ENCODE measurements at places on chromosomes 4 and X.

DNA sequence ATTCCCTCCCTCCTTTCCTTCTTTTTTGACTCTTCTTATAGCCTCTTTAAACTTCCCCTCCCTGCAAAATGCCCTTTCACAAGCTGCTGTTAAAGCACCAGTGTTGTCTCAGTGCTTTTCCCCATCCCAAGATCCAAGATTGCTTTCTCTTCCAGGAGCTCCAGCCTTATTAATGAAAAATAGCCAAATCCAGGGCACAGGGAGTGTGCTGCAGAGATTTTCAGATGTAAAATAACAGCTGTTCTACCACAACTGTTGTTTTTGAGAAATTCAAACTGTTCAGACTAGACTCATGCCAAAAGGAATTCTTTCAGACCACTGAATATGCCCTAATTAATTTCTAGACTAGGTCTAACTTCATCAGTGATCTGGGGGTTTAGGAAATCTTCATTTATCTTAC lies 47.0 kb upstream of the GPC3 start:
- DNase-seq, result no peak

DNA sequence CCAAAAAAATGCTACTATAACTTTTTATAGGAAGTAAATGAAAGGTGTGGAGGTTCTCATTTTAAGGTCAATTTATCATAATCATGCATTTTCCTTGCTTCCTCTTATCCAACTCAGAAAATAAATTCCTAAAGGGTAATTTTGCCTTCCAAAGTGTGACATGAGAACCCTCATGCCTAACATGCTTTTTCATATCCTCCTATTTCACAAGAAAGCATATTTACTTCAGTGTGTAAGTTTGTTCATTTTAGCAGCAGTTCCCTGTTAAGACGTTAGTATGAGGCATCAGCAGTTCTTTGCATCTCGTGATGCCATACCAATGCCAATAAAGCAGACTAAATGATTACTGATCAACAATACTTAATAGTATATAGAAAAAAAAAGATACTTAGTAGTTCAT lies 18.4 kb downstream of the WDFY3 start:
- no peak for DNase-seq

DNA sequence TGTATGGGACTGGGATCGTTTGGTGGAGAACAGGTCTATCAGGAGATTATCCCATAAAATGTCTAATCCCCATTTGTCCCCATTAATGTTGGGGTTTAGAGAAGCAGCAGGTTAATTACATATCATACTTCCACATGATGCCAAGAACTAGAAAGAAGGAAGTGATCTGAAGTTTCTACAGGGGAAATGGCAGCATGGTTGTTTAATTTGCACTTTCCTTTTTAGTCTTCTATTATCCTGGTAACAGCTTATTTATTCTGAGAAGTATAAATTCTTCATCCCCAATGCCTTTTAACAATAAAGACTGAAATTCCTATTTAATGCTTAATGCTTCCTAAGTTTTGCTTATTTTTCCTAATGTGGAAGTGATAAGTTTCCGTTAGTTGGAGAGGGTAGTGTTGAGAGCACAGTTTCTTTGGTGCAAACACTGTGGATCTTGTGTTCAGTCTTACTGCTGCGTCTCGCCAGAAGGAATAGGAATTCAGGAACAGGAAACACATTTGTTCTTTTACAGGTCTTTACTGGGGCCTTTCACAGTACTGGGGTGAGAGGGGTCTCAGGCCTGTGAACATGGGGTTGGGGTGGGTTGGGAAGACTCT lies 59.5 kb upstream of the TADA2B start:
- DNase-seq, result no peak

- no peak for DNase-seq
Observed at GRCh38 chr4:142379277-142380051, 466.6 kb downstream of the INPP4B start.

DNA sequence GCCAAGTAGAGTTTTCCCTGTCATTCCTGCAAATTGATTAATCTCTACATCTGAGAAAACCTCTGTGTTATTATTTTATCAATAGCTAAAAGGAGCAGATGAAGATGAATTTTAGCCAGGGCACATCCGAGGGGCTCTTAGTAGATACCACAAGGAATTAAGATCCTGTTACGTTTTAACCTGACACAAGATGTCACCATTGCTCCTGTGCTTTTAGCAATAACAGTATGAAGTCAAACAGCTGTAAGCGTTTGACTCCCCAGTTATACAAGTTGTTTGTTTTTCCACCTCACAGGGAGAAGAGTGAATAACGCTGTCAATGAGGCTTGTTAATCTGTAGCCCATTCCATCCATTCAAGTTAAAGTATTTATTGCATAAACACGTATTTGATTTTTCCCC lies 76.0 kb upstream of the AP1S2 start:
- DNase-seq, result no peak

GRCh38 chr4:112514647-112515197 lies 1.3 kb downstream of the NEUROG2 start:
- no peak for DNase-seq

DNA sequence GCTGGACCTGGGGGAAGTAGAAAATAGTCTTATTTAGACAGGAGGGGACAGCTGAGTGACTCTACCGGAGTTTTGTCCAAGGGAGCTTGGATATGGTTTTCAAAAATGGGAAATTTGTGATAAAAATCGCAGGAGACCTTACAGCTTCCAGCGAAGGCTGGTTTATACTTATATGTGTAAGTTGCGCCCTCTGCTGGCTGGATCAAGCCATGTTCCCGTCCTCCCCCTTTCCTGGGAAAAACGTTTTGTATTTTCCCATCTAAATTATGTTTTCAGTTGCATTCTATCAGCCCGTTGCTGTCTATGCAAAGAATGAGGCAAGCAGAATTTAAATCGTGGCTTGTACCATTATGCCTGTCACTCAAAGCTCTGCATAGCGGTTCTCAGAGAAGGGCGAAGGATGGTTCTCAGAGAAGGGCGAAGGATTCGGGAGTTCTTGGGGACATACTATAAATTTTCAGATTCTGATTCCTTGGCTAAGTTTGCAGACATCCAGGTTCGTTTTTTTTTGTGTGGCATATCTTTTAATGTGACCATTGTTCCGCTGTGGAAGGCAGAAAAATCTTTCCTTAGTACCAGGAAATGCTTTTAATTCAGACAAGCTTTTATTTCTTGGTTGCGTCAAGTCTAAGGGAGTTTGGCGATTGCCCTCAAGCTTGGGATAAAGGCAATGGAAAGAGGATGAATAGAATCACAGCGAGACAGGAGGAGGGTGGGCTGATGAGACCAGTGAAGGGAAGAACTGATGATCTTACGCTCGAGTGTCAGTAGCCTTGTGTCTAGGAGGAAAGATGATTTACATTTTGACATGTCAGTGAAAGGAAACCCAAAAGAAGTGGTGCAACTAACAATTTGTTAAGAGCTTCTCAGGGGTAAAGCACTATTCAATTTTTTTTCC lies 128.5 kb upstream of the ARX start:
- DNase-seq, result peak; percentile 53

GRCh38 chr4:73019462-73020047 lies 50.0 kb downstream of the COX18 start:
- DNase-seq, result no peak

GRCh38 chr4:82905205-82905604 lies 4.7 kb downstream of the THAP9 start:
- DNase-seq, result no peak

- no peak for DNase-seq
Observed at GRCh38 chr4:84051089-84051488, 448.0 kb downstream of the NKX6-1 start.
